Fibroblast of upper back skin (primary cell): ENCODE measurements at places on chromosomes 11 and 22.

DNA sequence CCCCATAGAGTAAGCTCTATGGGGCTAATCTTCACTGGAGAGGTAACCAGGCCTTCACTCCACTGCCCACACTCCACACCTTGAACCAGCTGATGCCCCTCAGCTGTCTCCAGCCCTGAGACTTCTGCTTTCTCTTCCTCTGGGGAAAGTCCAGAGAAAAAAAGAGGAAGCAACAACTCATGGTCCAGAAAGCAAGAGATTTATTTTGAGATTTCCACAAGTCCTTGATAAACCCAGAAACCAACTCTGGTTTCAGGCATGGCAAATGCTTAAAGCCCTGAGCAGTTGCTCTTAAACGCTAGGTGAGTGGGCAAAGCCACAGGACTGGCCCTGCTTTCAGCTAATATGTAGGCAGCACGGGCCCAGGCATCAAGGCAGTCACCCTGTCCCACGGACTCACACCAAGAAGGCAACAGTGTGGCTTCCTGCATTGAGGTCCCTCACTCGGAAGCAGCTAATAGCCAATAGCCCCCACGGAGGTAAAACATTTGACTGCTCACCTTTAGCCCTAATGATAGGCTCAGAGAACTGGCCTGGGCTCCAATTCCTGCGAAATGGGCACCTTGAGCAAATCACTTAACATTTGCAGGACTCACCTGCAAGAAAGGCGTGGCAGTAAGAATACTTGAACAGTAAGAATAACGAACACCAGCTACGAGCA is 4.3 kb downstream of the CYB561A3 start:
- no peak for DNase-seq

- no peak for DNase-seq
These were observed 2.0 kb downstream of the PARVG start for GRCh38 chr22:44182588-44183286.

DNA sequence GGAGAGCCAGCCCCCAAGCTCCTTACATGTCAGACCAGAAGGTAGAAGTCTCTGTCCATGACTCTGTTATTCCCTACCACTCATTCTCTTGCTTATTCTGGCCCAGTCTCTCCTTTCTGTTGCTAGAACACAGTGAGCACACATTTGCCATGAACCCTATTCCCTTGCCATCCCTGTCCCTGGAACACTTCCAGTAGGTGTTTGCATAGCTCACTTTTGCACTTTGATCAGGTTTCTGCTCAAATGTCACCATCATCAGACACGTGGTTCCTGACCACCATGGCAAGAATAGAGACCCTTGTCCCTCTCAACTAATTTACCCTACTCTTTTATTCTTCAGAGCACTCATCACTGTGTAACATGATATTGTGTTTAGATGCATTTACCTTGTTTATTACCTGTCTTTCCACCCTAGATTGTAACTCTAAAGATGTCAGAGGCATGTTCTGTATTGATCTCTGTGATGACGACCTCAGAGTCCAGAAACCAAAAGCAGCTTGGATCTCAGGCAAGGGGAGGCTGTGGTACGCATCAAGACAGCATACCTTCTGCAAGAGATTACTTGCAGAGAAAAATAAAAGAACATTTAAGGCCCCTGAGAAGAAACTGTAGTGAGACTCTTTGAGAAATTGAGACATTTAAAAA is 606.4 kb downstream of the OPCML start:
- DNase-seq = no peak

- DNase-seq = peak; percentile 48
These were observed 205.4 kb downstream of the FAM76B start for GRCh38 chr11:95584180-95584579.

- DNase-seq = no peak
These were observed 28.6 kb upstream of the ATXN10 start for GRCh38 chr22:45642986-45643385.
